ENCODE measurements at places on chromosomes 12 and 14.

- DNase-seq: no peak
These were observed 649 bp upstream of the SALL2 start for GRCh38 chr14:21526672-21527317.

- no peak for DNase-seq
These were observed 170.6 kb upstream of the PWP1 start for GRCh38 chr12:107514887-107515445.

- DNase-seq: no peak
These were observed 503.1 kb downstream of the AACS start for GRCh38 chr12:125568306-125568705.

DNA sequence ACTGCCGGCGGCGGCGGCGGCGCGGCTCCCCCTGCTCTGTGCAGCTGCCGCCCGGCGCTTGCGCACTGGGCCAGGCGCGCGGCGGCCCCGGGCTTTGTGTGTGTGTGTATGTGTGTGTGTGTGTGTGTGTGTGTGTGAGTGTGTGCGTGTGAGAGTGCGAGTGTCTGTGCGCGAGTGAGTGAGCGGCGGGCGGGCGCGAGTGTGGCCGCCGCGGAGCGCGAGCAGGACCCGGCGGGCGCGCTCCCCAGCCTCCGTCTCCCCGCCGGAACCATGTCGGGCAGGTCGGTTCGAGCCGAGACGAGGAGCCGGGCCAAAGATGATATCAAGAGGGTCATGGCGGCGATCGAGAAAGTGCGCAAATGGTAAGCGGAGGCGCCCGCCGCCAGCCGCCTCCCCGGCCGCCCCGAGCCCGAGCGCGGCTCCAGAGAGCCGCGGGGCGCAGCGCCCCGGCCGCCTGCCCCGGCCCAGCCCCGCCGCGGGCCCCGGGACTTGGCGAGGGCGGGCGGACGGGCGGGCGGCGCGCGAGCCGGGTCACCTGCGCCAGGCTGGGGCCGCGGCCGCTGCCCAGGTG is at the start of gene BCL7A:
BCL7A (plus strand) TSS at position 63 of the 571 bp plus-strand sequence; CDS start at position 271, 208 bp downstream.
- DNase-seq: peak; percentile 78

DNA sequence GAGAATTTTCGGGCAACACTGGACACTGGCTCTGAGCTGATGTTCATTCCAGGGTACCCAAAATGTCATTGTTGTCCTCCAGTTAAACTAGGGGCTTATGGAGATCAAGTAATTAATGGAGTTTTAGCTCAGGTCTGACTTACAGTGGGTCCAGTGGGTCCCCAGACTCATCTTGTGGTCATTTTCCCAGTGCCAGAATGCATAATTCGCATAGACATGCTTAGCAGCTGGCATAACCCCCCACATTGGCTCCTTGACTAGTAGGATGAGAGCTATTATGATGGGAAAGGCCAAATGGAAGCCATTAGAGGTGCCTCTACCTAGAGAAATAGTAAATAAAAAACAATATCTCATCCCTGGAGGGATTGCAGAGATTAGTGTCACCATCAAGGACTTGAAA is 818.9 kb downstream of the TMTC2 start:
- no peak for DNase-seq

DNA sequence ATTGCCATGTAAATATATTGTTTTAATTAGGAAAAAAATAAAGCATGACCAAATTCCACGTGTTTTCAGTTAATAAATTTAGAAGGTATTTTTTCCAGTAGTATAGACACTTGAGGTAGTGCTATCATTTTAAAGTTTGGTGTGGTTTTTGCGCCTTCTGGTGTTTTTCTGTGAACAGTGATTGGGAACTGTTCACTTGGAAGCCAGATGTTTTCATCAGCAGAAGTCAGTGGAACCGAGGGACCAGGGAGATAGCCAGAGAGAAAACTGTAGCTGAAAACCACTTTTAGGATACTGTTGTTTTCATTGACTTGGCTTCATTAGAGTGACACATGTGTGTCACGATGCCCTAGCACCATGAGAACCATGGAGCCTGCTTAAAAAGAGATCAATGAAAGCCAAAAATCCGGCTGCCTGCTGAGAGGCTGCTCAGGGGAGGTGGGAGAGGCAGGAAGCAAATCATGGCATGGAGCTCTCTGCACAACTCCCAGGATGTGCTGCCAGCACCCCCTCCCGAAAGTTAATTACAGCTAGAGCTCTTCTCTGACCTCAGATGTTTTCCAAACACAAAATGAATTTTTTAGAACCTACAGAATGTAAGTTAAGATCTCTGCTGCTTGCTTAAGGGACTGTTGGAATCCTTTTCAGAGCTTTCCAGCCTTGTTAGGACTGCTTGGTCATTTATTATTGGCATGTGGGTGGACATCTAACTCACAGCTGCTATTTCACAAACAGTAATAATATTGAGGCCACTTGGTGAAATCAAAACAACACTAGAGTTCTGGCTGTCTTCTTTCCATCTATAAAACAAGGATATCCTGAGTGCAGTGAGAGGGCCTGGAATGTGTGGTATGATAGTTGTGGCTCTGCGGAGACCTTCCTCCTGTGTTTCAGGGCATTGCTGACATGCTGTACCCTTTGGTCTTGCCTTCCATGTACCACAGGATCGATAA is 192.3 kb downstream of the ANO4 start:
- DNase-seq: peak; percentile 25

GRCh38 chr14:33952541-33952940 is 1.7 kb upstream of the EGLN3 start:
- no peak for DNase-seq

GRCh38 chr14:93219103-93219726 is 12.2 kb downstream of the UBR7 start:
- DNase-seq: peak; percentile 50

DNA sequence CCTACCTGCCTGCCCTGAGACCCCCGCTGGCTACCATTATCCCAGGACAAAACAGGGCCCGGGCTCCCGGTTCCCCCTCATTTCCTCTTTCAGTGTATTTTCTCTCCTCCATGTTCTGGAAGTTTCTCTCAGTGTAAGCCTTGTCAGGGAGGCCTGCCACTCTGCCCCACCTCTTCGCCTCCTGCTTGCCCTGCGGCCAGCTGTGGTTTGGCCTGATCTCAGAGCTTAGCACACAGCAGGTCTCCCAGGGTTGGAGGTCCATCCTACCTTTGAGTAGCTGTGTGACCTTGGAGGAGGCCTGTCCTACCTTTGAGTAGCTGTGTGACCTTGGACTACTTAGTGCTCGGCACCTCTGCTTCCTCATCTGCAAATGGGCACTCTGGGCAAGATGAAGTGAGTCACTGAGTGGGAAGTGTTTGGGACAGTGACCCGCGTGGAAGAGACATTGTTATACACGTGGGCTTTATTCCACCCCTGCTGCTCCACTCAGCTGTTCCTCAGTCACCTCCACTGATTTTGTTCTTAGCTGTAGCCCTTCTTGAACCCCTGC is 212.7 kb downstream of the ZFP36L1 start:
- no peak for DNase-seq

DNA sequence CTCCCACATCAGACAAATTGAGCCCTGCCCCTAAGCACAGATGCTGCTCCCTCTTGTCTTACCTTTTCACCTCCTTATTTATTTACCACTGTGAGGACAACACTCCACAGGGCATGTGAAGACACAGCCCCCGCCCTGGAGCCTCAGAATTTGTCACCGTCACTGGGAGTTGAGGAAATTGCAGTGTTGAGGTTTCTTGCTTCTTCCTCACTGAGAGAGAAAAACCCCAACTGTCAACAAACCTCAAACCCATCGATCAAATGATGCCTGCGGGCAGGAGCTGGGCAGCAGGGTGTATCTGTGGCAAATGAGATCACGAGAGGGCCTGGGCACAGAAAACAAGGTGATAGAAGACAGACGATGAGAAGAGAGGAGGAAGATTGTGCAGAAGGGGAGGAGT is 30.5 kb upstream of the PLEKHG3 start:
- peak; percentile 91 for DNase-seq

GRCh38 chr12:130965214-130965613 is 11.5 kb downstream of the ADGRD1 start:
- no peak for DNase-seq

DNA sequence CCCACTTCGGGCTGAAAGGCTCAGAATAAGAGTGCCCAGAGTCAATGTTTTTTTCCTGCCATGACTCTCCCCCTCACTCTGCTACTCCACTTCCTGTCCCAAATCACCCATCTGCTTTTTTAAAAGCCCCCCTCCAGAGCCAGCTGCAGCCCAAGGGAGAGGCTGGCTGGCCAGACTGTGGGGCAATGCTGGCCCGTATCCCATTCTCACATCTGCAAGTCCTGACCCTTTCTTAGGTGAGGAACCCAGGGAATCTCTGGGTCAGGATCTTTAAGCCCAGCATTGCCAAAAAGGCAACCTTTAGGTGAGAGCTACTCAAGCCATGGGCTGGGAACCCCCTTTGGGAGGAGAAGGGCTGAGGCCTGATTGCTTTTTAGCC is 1.7 kb upstream of the ITGA5 start:
- peak; percentile 41 for DNase-seq

- peak; percentile 38 for DNase-seq
These were observed at the start of gene FLRT2 for GRCh38 chr14:85529803-85530574. Gene FLRT2, plus strand, starts transcription at chr14:85530144. Its CDS starts 91,371 bp downstream, at chr14:85621515.

DNA sequence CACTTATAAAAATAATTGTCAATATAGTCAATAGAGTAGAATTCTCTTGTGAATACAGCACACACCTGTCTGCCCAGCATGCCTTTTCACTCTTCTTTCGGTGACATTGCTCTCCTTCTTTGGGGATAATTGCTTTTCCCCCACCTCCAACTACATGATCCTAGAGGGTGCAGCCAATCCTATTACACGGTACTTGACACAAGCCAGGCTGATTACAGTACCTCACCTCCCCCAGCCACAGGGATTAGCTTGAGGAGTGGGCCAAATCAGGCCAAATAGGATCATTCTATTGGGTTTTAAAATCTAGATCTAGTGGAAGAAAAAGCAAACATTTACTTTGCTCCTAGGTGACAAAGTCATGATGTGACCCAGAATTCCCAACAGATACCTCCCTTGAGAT is 16.8 kb upstream of the NFYB start:
- no peak for DNase-seq

- no peak for DNase-seq
These were observed 4.2 kb downstream of the HSPB8 start for GRCh38 chr12:119182701-119183493.

GRCh38 chr12:43111608-43112007 is 440.4 kb downstream of the ADAMTS20 start:
- peak; percentile 4 for DNase-seq

DNA sequence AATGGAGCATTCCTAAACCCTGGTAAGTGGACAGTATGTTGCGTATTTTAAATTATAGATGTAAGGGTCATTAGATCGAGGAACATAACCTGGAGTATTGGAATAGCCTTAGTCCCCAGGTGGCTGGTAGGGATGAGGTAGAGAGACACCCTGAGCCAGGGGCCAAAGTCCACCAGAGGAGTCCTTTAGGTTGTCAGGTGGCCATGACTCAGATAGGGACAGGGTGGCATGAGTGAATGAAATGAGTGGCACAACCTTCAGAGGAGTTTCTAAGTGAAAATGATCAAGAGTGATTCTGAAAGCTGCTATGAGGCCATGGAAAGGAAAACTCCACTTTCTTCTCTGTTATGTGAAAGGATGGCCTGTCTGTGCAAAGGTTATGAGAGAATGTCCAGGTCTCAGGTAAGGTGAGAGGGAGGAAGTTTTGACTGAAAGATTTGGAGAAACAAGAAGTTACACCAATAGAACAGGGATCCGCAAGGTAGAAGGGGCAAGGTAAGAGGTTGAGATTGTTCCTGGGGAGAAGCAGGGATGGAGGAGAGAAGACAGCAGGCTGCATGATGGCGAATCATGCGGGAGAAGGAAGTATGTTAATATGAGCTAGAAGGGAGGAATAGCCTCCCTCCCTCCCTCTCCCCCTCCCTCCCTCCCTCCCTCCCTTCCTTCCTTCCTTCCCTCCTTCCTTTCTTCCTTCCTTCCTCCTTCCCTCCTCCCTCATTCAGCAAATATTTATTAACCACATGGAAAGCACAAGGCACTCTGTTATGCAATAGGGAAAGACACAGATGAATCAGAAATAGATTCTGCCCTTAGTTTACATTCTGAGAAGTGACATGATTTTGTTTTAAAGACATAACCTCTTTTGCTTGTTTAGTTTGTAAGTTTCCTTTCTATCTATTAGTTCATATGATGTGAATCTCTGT is 14.0 kb upstream of the RIPK3 start:
- no peak for DNase-seq

DNA sequence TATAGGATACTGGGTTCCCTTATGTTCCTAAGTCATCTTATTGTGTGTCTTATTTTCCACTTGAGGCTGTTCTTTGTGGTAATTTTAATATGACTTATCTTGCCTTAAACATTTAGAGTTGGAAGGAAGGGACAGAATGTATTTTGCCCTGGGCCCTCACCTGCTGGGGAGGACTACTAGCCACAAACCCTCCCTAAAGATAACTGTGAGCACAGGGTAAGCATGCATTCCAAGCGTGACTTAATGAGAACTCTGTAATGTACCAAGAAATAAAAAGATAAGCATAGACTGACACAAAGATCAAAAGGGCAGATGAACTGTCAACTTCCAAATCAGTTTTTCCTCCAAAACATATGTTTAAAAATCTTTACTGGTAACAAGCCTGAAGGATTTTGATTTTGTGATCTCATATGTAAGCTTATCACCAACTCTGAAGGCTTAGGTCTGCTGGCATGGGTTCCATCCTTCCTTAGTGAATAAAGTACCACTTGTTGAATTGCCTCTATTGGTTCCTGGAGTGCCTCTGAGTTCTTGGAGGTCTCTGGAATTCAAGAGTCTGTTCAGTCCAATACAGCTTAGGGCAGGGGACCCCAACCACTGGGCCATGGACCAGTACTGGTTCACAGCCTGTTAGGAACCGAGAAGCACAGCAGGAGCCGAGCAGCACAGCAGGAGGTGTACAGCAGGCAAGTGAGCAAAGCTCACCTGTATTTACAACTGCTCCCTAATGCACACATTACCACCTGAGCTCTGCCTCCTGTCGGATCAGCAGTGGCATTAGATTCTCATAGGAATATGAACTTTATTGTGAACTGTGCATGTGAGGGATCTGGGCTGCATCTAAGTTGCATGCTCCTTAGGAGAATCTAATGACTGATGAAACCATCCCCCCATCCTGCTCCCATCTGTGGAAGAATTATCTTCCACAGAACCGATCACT is 29.8 kb upstream of the NFYB start:
- no peak for DNase-seq

DNA sequence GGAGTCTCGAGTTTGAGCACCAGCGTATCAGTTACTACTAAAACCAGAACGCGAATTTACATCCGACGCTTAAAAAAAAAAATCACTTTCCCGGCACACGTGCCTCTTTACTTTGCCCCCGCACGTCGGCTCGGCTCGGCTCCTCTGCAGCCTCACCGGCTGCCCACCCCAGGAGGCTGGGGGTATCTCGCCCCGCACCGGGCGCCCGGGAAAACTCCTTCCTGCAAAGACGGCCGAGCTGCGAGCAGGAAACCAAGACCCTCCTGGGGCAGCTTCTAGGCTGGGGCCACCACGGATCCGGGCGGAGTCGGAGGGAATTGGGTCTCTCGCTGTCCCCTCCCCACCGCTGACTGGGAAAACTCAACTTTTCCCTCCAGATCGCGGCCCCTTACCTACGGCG is 610 bp downstream of the VSIG10 start:
- DNase-seq: peak; percentile 27

DNA sequence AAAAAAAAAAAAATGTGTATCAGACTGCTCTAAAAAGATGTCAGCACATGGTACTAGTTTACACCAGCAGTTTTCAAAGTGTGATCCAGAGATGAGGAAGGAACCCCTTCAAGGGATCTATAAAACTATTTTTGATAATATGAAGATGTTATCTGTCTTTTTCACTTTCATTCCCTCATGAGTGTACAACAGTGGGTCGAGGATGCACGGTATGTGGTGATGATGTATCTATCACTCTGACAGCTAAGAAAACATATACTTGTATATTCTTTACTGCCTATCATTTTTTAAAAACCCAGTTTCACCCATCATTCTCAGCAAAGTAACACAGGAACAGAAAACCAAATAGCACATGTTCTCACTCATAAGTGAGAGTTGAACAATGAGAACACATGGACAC is 12.4 kb downstream of the DUSP16 start:
- no peak for DNase-seq
